ENCODE measurements at places on chromosomes 2 and 18. TPM values are rescaled to one million over a fixed set of nuclear protein-coding genes. Genes with fewer than 3 reads are reported as not detected.

DNA sequence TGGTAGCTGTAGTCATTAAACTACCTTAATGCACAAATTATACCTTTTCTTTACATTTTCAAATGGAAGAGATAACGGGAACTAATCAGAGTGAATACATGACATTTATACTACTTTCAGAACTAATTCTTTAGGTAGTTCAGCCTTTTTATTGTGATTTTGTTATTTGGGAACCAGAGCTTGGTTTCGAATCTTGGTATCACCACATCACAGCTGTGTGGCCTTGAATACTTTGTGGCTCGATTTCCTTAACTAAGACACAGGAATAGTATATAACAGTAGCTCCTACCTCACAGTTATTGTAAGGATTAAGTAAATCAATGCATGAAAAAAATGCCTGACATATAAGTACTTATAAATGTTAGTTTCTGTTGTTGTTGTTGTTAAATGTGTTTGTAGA is 240.0 kb downstream of the WDR7 start:
- DNase-seq: no peak

DNA sequence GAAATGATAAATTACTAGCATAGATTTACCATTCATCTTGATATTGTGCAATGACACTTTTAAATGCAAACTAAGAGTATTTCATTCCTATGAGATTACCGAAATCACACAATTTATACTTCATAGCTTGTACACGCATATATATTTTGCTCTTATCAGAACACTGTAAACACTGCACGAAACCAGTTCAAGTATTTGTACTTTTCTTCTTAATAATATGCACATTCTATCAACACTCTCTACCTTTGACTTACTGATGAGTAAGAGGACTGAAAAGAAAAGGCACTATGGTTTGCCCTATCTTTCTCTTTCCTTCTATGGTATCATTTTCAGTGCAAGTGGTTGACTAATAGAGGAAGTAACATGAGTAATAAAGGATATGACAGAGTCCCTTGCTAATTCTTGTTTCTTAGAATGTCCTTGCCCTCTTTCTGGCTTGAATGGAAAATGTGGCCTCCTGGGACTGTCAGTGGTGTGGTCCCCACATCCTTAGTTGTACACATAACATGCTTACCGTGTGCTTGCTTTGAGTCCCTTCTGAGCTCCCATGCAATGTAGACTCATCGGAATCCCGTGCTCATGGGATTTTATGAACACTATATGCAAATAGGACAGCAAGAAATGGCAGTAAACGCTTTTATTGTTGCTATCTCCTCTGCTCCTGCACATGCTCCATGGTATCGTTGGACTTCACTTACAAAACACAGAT is 363.5 kb upstream of the TNP1 start:
- DNase-seq: peak; percentile 22

APCDD1 gene
- polyA plus RNA-seq: 0.31 TPM

GRCh38 chr18:26051843-26052242 is 38.6 kb downstream of the SS18 start:
- no peak for DNase-seq

DNA sequence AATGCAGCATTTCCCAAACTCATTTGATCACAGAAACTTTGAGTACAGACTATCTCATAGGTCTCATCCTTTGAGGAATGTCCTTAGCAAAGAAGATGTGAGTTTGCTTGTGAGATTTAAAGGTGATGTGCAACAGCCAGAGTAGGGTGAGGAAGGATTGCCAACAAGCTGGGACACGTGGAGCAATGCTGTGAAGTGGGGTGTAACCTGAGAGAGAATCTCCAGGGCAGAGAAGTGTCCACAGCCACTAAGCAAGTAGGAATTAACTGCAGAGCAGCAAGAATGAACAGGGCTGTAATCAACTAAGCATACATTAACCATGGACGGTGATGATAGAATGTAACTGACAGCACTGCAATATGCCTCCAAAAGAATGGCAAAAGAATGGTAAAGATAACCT is 469.9 kb upstream of the NRP2 start:
- no peak for DNase-seq

Data from immature natural killer cell (primary cell).